ENCODE measurements at places on chromosomes 2 and 18.

DNA sequence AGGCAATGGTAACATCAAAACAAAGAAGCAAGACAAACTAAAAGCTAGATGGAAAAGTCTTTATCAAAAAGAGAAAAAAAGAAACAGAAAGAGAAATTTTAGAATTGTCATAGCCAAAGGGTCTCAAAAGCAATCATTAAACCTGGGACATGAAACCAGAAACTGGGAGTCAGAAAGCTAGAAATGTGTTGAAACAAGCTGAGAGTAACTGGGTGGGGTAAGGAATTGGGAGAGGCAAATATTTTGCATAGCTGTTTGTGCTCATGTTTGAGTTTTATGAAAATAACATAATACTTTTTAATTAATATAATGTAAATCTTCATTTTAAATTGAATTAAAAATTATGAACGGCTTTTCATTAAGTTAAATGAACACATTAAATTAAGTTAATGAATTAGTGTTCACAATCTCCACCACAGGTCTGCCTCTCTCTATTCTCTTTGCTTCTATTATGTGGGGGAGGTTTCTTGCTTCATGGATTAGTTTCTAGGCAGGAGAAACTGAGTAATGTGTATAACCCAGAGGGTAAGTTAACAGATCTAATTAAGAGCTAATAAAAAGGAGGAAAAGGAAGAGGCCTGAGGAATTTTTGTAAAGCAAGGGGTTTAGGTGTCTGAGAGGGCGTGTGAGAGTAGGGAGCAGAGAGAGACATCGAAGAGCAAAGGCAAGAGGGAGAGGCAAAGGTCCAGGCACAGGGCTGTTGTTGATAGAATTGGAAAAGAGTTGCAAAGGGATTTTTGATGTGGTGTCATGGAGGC, 20.0 kb upstream of the SERPINB2 start:
- no peak for DNase-seq

GRCh38 chr18:48762836-48763718, 187.7 kb downstream of the SMAD7 start:
- no peak for DNase-seq

DNA sequence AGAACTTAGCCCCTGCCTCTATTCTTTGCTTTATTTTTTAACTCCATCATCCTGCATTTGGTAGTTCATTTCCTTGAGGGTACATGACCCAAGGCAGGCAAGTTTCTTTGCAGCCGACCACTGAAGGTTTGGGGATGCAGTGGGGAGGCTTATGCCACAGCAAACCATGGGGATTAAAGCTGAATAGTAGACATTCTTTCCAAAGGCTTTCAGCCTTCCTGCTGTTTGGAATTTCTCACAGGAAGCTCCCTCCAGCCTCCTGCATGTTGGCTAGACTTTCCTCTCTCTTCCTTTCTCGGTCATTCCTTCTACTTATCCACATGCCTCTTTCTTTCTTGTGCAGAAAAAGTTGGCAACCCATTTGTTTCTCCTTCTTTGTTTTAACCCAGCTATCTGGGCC, 77.3 kb downstream of the SOCS6 start:
- DNase-seq: no peak

DNA sequence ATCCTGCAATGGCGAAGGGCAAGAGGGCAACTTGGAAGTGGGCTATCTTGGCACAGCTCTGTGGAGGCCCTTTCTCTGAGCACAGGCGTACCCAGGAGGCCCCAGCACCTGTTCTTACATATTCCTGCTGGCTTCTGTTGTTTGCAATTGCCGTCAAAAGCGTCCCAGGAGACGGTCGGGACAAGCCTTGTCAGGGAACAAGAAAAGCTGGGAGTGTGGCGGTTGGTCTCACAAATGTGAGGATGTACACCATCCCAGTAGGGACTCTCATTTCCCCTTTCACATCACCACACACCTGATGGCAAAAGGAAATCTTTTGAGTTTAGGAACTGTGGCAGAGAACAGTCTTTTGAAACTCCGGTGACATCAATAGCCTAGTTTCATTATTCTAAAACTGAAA, 94.7 kb upstream of the EFEMP1 start:
- no peak for DNase-seq

DNA sequence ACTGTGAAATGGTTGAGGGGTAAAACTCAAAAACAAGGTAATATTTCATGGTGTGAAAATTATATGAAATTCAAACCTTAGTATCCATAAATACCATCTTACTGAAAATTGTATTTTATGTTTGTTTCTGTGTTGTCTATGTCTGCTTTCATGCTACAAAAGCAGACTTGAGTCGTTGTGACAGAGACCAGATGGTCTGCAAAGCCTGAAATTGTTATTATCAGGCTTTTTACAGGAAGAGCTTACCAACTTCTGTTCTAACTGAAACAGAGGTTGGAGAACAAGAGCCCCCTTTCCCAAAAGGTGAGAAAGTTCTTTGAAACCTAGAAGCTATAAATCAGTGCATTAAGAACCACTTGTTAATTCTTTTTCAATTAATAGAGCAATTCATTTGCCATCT, 110.0 kb downstream of the COL4A4 start:
- DNase-seq: no peak

GRCh38 chr2:33213648-33214047, 262.8 kb upstream of the RASGRP3 start:
- DNase-seq: no peak

DNA sequence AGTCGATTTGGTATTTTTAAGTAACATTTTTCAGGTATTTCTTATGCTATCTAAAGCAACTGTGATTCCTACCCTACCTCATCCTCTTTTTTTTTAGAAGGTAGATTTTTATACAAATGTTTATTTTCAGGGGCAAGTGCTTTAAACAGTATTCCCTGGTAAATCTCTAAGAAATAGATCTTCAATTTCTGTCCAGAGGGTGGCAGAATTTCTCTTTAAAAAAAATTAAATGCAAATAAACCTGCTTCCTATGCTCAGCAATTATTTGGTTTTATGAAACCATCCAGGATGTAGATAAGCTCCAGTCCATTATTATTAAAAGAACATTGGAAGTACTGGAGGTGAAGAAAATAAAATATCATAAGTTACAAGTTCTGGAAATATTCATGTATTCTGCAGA, 191.9 kb downstream of the MYO3B start:
- peak; percentile 45 for DNase-seq

GRCh38 chr2:182077448-182078142, 91.9 kb downstream of the PPP1R1C start:
- DNase-seq: peak; percentile 64

Measured in Caco-2 (cell line).